GM19239 (cell line): ENCODE measurements at places on chromosomes 5 and 9.

GRCh38 chr5:179530069-179530998, 20.0 kb upstream of the RUFY1 start:
- peak; percentile 64 for DNase-seq

DNA sequence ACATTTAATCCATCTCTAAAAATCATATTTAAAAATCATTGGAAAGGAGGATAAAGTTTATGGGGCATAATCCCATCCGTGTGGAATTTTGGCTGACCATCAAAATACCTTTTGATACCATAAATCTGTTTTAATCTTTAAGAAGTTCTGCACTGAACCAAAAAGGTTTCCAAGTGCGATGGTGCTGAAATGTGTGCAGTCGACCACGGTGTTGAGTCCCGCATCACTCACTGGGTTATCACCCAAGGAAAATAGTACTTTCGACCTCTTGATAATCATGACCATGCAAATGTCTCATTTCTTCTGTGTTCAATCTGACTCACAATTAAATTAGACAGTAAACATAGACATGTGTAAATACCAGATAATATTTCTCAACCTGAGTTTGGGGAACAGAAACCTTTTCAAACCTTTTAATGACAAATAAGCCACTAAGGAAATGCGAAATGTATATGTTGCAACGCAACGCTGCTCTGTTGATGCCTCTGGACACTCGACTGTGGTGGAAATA, 62.0 kb upstream of the CDH6 start:
- no peak for DNase-seq

DNA sequence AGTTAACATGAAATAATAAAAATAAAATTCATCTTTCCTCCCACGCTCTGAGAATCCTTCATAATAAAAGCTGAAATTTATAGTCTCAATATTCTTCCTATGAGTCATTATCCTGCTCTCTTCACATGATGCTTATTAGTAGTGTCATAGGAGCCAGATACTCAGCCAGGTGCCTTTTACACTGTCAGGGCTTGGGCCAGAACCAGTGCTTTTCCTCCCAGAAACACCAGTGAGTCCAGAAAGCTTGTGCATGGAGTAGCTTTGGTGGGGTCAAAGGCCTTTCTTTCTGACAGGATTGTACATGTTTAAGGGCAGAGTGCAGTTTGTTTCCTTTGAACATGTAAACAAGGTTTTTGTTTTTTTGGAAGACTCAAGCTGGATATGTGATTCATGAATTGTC, 6.8 kb downstream of the LSM11 start:
- DNase-seq = no peak

DNA sequence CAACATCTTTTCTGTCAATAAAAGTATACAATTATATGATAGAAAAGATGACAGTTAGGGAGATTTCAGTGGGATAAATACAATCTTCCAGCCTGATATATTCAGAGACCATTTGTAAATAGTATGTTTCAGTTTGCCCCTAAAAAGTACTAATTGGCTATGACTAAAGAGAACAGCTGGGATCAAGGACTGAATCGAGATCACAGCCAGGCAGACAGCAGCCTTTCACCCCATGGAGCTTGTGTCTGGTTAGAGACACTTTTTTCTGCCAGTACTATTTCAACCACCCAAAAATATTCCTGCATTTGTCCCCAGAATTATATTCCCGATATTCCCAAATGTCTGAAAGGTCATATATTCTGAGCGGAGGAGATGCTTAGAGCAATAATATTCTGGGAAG, 577.3 kb upstream of the TLE4 start:
- no peak for DNase-seq

- DNase-seq = no peak
Measured at GRCh38 chr5:16025681-16026080, 153.9 kb downstream of the MARCHF11 start.

GRCh38 chr9:135103001-135103446, 15.6 kb downstream of the OLFM1 start:
- DNase-seq = no peak

DNA sequence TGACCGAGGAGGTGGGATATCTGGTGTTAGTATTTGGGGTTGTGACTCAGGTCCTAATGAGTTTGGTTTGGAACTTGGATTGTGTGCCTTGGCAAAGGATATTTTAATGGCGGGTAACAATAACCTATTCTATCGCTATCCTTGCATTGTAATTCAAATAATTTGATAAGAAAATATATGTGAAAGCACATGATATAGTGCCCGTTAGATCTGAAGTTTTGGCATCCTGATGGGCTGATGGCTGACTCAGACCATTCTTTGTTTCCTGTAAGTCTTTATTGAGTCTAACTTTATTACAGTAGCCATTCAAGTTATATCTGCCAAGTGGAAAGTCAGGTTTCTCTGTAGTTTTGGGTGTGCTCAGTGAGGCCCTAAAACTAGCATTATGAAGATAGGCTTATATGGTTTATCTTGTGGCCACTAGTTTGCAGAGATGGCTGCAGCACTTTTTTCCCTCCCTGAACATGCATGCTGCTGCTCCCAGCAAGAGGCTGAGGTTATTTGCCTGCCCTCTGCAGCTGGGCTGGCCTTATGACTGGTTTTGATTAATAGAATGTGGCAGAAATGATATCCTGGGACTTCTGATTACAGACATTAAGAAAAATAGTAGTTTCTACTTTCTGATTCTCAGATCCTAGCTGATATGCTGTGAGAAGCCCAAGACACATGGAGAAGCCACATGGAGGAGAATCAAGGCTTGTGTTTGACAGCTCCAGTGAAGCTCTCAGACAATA, 46.6 kb downstream of the CFAP95 start:
- no peak for DNase-seq

- DNase-seq = no peak
Measured at GRCh38 chr5:67353500-67354450, 157.2 kb upstream of the CD180 start.

DNA sequence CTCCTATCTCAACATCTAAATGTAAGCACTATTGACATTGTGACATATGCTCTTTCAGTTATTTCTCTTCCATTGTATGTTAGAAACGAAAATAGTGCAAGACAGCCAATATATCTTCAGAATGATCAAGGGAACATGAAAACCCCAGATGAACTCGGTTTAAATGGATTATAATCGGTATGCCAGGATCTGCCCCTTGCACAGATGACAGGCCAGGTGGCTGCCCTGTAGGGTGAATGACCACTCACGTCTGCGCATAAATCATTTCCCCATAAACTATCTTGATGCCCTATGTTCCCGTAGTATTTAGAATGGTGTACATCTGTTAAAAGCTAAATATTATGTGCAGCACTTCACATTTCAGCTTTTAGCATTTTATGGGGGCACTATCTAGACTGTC, 69.7 kb upstream of the RANBP3L start:
- no peak for DNase-seq

DNA sequence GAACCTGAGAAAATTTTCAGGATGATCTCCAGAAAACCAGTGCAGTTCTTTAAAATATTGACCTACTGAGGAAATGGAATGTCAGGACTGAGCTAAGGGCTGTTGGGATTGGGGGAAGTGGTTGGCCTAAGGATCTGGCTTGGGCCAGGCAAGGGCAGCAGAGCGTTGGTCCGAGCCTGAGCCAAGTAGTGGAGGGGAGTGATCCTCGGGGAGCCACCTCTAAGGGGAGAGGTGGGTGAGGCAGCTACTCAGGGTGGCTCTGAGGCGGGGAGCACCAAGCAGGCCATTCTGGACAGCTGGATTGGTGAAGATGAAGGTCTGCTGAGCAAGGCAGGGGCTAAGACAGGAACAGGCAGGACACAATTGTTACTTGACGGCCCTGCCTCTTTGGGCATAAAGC, 11.5 kb downstream of the CAMK4 start:
- no peak for DNase-seq

DNA sequence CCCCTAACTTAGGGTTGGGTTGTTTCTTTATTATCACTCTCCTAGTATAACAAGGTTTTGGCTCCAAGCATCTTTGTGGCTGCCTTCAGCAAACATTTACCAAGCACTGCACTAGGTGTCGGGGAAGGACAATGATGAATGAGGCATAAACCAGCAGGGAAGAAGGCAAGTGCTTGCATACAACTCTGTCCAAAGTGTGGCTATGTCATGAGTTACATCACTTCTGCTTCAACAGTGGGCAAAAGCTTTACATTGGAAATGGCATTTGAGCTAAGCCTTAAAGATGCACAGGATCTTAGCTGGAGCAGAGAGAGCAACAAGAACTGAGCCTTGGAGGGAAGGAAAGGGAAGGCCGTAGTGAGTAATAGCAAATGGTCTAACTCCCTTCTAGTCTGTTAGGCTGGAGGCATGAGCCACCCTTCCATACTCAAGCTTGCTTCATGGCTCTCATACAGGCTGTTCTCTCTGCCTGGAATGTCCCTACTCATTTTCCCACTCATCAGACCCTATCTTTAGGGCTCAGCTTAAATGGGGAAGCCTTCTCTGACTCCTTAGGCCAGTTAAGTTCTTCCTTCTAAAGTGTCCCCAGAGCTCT, 121.8 kb downstream of the SEMA6A start:
- DNase-seq = no peak

DNA sequence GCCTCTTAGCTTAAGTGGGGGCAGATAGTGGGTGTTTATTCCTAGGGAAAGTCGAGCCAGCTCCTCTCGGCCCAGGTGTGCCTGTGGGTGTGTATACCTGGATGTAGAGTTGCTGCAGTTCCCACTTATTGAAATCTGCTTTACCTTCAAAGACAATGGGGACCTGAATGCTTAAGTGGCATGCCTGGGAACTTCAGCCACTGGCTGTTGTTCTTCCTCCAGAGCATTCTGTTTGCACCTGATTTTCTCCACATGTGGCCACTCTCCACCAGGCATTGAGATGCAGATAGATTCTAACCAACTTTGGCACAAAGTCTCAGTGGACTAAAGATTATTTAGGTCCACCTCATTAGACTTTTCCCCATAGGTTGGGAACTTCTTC, 186.8 kb downstream of the ZNF462 start:
- no peak for DNase-seq

DNA sequence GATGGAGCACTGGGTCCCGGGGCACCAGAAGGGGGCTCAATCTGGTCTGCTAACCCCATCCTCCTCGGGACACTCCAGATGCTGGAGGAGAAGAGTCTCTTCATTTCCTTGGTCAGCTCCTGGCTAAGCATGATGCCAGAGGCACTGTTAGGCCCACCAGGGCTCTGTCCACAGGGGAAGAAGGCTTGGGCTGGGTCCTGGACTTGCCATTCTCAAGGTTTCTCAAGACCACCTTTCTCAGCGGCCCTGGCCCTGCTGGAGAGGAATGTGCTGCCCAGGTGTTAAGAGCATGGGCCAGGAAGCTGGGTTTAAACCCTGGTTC, 7.9 kb downstream of the SH2D3C start:
- no peak for DNase-seq

DNA sequence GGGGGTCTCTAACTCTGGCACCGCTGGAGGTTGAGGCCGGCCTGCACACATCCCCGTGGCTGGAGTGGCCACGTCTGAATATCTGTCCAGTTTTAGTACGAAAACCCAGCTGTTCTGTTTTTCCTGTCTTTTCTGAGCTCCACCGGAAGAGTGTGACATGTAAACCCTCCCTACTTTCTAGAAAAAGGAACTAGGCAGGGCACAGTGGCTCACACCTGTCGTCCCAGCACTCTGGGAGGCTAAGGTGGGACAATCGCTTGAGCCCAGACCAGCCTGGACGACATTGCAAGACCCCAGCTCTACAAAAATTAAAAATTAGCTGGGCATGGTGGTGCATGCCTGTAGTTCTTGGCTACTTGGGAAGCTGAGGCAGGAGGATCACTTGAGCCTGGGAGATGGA, 8.2 kb upstream of the PHYKPL start:
- no peak for DNase-seq

- no peak for DNase-seq
Measured at GRCh38 chr5:19001539-19001938, 986.5 kb downstream of the CDH18 start.

DNA sequence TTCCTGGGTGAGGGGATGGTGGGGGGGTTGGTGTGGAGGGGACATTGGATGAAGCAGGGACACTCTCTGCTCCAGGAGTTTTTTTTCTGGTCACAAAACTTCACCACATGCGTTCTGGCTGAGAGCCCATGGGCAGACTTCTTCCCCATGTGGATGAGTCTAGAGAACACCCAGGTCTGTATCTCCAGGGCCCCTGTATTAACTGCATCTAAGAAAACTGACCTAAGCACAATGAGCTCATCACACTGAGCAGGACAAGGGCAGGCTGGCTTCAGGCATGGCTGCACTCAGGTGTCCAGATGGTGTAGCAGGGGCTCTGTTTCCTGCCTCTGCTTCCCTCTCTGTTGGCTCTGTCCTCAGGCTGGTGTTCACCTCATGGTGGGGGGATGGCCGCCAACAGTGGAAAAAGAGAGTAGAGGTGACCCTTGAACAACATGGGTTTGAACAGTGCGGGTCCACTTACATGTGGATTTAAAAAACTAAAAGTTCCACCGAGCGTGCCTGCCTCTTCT, 85.3 kb upstream of the STC2 start:
- DNase-seq = no peak

- no peak for DNase-seq
Measured at GRCh38 chr9:37914154-37914551, 10.2 kb upstream of the SLC25A51 start.

- DNase-seq = no peak
Measured at GRCh38 chr9:126399251-126399650, 72.6 kb downstream of the MVB12B start.

DNA sequence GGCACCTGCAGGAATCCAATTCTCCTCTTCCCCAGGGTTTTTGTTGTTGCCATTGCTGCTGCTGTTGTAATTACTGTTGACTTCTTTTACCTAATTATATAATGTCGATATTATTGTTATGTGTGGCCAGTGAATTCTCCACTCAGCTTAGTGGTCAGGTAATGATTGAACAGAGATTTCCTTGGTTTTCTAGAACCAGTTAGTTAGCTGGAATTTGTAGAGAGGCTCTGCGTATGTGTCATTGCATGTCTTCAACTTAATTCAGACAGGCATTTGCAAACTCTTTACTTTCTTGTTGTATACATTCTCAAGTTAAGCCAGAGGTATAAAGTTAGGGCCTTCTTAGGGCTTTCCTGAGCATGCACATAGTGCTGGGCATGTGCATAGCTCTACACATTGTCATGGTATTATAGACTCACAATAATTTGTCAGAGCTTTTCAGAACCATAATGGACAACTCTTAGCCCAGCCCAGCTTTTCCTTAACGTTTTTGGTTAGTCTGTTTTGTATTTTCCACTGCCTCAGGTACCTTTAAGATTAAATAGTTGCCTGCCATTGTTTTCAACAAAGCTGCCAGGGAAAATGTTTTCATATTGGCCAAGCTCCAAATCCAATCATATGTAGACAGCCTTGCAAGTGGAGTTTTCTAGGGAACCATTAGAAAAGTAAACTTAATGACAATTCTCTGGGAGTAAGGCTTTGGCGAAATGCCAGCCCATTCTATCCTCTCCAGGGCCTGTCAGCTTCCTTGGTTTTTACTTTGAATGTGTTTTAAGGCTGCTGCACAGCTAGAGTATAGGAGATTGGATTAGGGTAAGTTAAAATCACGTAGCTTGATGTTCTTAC, 68.1 kb downstream of the UBE2R2 start:
- no peak for DNase-seq

- DNase-seq = no peak
Measured at GRCh38 chr9:32550150-32550561, 2.0 kb upstream of the SMIM27 start.

- DNase-seq = no peak
Measured at GRCh38 chr9:68887232-68887631, 126.7 kb downstream of the PRKACG start.
